ENCODE measurements at places on chromosomes 2 and 18. TPM values are rescaled to one million over a fixed set of nuclear protein-coding genes. Genes with fewer than 3 reads are reported as not detected.
A peak's percentile ranks its signal among the peaks of the same experiment; 100 is the strongest.

DNA sequence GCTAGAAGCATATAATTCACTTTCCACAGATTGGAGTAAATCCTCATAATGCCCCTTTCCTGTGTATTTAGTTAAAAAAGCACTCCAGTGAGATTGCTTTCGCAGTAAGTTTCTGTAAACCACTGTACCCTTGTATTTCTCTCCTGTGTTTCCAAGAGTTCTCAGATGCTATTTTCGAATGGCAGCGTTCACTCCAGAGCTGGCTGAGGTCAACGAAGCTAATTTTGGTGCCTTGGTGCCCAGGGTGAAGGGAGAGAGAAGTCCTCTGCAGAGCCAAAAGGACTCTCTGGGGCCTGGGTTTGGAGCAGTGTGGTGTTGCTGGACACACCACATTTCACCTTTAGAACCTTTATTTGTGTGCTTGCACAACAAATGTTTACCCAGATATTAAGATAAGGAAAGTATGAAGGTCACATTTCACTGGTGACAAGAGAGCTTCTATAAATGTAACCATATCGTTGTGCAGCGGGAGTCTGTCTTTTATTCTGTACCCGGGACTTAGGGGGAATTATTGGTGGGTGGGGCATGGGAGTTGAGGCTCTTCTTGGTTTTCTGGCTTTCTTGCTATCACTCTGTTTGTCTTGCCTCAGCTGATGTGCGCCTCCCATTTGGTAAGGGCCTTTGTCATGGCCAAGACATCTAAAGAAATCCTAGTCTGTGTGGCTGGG lies 9.9 kb downstream of the EPAS1 start:
- DNase-seq = no peak
- no peaks in the 10 kb centered on the region for H3K36me3 ChIP-seq
- H3K4me1 ChIP-seq = peaks cover 69% of the 10 kb centered on the region
- no peaks in the 10 kb centered on the region for H3K27me3 ChIP-seq
- no peak overlapping the region for H3K4me3 ChIP-seq

EML6 gene
- total RNA-seq = 0.92 TPM

PLCL1 gene
- 25.6 TPM for total RNA-seq

DNA sequence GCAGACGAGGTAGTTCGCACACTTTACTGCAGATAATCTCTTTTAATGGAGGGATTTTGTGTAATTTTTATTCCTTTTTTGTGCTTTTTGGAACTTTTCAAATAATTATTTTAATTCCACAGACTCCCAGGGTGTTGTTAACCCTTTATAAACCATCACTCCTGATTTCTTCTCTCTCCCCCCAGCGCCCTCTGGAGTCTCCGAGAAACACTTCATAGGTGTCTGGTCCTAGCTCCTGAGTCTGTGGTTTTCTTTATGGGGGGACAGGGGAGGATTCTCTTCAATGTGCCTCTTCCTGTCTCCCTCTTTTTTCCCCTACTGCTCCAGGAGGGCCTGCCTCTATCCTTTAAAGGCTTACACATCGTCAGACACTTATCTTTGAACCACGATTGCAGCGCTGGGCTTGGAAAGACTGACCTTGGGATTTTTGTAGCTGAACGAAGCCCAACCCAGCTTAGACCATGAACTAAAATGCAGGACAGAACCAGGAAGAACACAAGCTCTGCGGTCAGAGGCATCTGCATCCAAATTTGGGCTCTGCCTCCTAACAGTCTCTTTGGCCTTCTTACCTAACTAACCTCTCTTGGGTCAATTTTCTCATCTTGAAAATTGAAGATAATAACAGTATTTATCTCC lies 7.1 kb upstream of the PKDCC start:
- H3K36me3 ChIP-seq = no peaks in the 10 kb centered on the region
- H3K27me3 ChIP-seq = no peaks in the 10 kb centered on the region
- no peak for DNase-seq

DNA sequence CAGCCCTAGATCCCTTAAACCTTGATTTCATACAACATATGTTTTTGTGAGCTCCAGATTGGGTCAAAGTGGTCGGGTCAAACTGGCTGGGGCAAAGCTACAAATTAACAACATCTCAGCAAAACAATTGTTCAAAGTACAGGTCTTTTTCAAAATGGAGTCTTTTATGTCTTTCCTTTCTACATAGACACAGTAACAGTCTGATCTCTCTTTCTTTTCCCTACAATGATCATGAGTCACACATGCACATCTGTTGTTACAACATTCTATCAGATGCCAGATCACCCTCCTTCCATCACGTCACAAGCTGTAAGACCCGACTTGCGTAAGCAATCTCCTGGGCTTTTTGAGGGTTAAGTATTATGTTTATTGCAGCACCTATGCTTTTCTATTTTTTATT lies 55.1 kb downstream of the RHOB start:
- no peaks in the 10 kb centered on the region for H3K27me3 ChIP-seq
- H3K4me1 ChIP-seq = no peaks in the 10 kb centered on the region
- DNase-seq = no peak
- H3K27ac ChIP-seq = no peak overlapping the region

GRCh38 chr2:60351802-60352201 lies 201.7 kb downstream of the BCL11A start:
- H3K27me3 ChIP-seq = no peaks in the 10 kb centered on the region
- no peak for DNase-seq
- no peaks in the 10 kb centered on the region for H3K4me1 ChIP-seq
- no peak overlapping the region for H3K4me3 ChIP-seq

NLRC4 gene
- total RNA-seq = 0.81 TPM

DNA sequence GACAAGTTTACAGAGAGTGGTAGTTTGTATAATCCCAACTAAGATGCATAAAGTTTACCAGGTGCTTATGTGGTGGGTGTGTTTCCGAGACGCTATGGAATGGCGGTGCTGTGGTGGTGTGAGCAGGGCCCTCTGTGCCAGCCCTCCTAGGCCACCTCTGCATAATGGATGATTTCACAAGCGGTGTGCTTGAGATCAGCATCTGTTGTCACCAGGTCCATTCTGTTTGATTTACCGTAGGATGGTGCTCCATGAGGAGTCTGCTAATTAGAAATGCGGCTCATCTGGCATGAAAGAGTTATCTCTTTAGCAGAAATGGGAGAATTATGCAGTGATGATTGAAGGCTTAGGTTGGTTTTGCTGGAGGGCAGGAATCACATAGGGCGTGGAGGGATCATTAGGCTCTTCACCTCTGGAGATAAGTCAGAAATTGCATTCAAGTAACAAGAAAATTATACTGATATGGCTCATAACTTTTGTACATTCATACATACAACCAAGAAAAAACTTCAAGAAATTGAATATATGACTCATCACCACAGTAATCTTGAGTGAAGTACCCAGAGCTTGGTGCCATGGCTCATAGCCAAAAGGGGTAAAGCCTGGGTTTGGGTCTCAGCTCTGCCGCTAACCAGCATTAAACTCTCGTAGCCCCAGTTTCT lies 41.4 kb downstream of the CRIM1 start:
- H3K4me1 ChIP-seq = peaks cover 64% of the 10 kb centered on the region
- no peak overlapping the region for H3K4me3 ChIP-seq
- H3K27ac ChIP-seq = no peak overlapping the region
- H3K36me3 ChIP-seq = no peaks in the 10 kb centered on the region
- DNase-seq = no peak
- no peaks in the 10 kb centered on the region for H3K27me3 ChIP-seq

OBSL1 gene
- total RNA-seq = 151 TPM

- no peak overlapping the region for H3K27ac ChIP-seq
- no peaks in the 10 kb centered on the region for H3K4me1 ChIP-seq
- no peak for DNase-seq
- no peaks in the 10 kb centered on the region for H3K36me3 ChIP-seq
- H3K27me3 ChIP-seq = no peaks in the 10 kb centered on the region
- no peak overlapping the region for H3K4me3 ChIP-seq
Measured at GRCh38 chr2:16861530-16861929, 195.9 kb upstream of the CYRIA start.

- no peaks in the 10 kb centered on the region for H3K36me3 ChIP-seq
- no peak overlapping the region for H3K4me3 ChIP-seq
- H3K27me3 ChIP-seq = no peaks in the 10 kb centered on the region
- no peaks in the 10 kb centered on the region for H3K4me1 ChIP-seq
- DNase-seq = no peak
Measured at GRCh38 chr2:78757191-78757590, 268.3 kb upstream of the REG3G start.

DNA sequence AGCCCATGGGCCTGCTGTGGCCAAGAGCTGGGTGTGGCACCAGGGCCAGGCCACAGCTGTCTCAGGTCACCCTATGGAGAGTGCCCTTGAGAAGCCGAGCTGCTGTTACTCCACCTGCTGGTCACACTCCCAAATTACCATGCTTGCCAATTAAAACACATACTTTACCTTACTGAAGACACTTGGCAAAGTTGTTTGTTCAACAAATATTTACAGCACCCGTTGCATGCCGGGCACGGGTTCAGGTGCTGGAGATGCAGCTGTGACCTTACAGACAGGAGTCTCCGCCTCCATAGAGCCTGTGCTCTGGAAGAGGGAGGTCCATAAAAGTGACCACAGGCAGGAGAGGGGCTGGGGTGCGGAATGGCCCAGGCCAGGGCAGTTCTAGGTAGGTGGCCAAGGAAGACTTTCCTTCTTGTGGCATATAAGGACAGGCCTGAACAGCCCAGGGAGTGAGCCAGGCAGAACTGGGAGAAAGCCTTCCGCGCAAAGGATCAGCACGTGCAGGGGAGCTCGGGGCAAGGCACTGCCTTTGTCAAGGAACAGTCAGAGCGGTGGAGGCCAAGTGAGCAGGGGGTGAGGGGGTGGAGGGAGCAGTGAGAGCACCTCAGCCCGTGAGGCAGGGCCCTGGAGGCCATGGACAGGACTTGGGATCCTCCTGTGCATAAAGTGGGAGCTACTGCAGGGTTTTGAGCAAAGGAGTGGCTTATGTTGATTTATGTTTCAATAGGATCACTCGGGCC lies 23.6 kb upstream of the RBM44 start:
- peaks cover 43% of the 10 kb centered on the region for H3K36me3 ChIP-seq
- no peak for DNase-seq
- H3K27me3 ChIP-seq = no peaks in the 10 kb centered on the region

PFN4 gene
- not detected for total RNA-seq

GRCh38 chr2:200472853-200473464 lies 36.9 kb downstream of the KCTD18 start:
- peaks cover 29% of the 10 kb centered on the region for H3K36me3 ChIP-seq
- no peak overlapping the region for H3K27ac ChIP-seq
- no peaks in the 10 kb centered on the region for H3K27me3 ChIP-seq
- no peaks in the 10 kb centered on the region for H3K4me1 ChIP-seq
- no peak overlapping the region for H3K4me3 ChIP-seq

GRCh38 chr2:60976256-60976850 lies 41.2 kb upstream of the PEX13 start:
- no peak overlapping the region for H3K4me3 ChIP-seq
- H3K27me3 ChIP-seq = no peaks in the 10 kb centered on the region
- H3K4me1 ChIP-seq = no peaks in the 10 kb centered on the region
- no peaks in the 10 kb centered on the region for H3K36me3 ChIP-seq
- DNase-seq = no peak

GRCh38 chr18:61829108-61829507 lies 63.7 kb downstream of the RNF152 start:
- H3K36me3 ChIP-seq = no peaks in the 10 kb centered on the region
- H3K27me3 ChIP-seq = no peaks in the 10 kb centered on the region
- H3K4me3 ChIP-seq = no peak overlapping the region
- H3K4me1 ChIP-seq = peaks cover 13% of the 10 kb centered on the region

DNA sequence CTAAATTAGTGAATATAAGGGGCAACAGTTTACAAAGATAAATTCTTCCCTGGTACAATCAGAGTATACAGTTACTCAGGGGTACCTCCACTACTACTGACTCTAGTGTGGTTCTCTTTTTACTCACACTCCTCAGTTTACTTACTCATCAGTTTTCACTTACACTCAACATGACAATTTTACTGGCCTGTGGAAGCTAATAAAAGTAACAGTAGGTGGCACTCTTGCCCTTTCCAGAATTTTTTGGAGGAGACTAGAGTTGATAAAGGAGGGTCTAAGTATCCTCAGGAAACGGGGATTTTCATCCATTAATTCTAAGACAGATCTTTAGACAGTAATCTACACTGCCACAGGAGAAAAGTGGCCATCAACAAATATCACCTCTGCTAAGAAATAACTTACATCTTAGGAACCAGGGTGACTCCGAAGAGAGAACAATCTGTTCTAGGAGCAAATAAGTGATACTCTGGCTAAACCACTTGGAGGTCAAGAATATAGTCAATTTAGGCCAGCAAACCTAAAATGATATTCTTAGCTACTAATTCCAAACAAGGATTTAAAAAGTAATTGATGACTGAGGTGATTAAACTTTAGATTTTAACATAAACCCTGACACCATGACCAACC lies 61.3 kb downstream of the ATL2 start:
- H3K4me1 ChIP-seq = peaks cover 8% of the 10 kb centered on the region
- H3K36me3 ChIP-seq = peaks cover 12% of the 10 kb centered on the region
- no peak for DNase-seq

- H3K4me1 ChIP-seq = peaks cover 24% of the 10 kb centered on the region
- H3K4me3 ChIP-seq = peak overlapping the region; percentile 30
- no peaks in the 10 kb centered on the region for H3K36me3 ChIP-seq
- H3K27ac ChIP-seq = peak overlapping the region; percentile 64
Measured at GRCh38 chr2:88659538-88659915, 31.9 kb upstream of the RPIA start.

GRCh38 chr2:85497944-85498630 lies 40.9 kb upstream of the MAT2A start:
- no peaks in the 10 kb centered on the region for H3K27me3 ChIP-seq
- peaks cover 7% of the 10 kb centered on the region for H3K4me1 ChIP-seq
- no peak overlapping the region for H3K4me3 ChIP-seq
- no peak overlapping the region for H3K27ac ChIP-seq

ADAM23 gene
- total RNA-seq = 6.4 TPM

- DNase-seq = no peak
- H3K36me3 ChIP-seq = no peaks in the 10 kb centered on the region
- no peak overlapping the region for H3K4me3 ChIP-seq
- no peaks in the 10 kb centered on the region for H3K27me3 ChIP-seq
Measured at GRCh38 chr18:10081492-10081891, 167.7 kb downstream of the VAPA start.

GRCh38 chr18:9017167-9017904 lies 85.2 kb upstream of the NDUFV2 start:
- H3K27me3 ChIP-seq = no peaks in the 10 kb centered on the region
- H3K4me1 ChIP-seq = peaks cover 20% of the 10 kb centered on the region
- DNase-seq = peak; percentile 35

GRCh38 chr18:2466978-2467377 lies 104.3 kb downstream of the METTL4 start:
- no peak overlapping the region for H3K4me3 ChIP-seq
- no peaks in the 10 kb centered on the region for H3K36me3 ChIP-seq
- no peaks in the 10 kb centered on the region for H3K4me1 ChIP-seq
- H3K27ac ChIP-seq = no peak overlapping the region

All from thoracic aorta (tissue), 2 donors.